T-cell (primary cell): ENCODE measurements at places on chromosomes 16 and 17. TPM values are rescaled to one million over a fixed set of nuclear protein-coding genes. Genes with fewer than 3 reads are reported as not detected.

GRCh38 chr16:12750554-12750918 lies 53.2 kb downstream of the CPPED1 start:
- no peak for DNase-seq

DNA sequence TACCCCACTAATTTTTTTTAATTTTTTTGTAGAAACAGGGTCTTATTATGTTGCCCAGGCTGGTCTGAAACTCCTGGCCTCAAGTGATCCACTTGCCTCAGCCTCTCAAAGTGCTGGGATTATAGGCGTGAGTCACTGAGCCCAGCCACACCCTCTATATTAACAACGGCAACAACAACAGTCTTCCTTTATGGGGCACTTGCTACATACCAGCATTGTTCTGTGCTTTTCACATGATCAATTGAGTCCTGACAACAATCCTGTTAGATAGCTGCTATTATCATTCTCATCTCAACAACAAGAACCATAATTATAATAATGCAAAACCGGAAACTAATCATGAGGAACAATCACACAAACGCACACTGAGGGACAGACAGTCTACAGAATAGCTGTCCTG lies 12.6 kb upstream of the ARL5C start:
- no peak for DNase-seq

- DNase-seq, result no peak
Measured at GRCh38 chr16:66741169-66741900, 10.1 kb downstream of the DYNC1LI2 start.

DNA sequence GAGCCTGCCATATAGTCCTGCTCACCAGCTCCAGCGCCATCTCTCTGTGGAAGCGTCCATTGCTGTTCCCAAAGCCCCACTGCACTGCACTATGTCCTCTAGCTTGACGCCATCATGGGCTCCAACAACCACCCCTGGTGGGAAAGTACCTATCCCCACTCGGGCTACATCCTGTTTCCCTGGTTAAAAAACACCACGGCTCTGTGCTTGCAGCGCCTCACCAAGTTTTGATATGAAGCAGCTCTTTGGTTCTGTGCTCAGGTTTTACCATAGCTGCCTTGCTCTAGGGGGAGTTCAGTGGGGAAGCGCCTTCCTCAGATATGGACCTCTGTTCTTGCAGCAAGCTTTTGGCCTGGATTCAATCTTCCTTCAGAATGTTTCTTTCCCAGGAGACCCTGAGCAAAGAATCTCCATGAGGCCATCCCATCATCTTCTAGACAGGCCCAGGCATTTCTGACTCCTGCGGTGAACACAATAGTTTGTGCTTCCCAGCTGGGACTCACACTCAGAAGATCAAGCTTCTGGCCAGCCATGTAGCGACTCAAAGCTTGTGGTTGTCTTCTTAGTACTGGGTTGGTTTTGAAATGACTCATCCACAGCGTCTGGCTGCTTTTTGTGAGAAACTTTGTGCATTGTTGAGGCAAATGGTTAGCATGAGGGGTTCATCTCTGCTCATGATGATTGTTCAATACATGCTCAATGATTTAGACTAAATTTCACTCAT lies 39.5 kb downstream of the DYNLRB2 start:
- DNase-seq, result peak; percentile 63

DNA sequence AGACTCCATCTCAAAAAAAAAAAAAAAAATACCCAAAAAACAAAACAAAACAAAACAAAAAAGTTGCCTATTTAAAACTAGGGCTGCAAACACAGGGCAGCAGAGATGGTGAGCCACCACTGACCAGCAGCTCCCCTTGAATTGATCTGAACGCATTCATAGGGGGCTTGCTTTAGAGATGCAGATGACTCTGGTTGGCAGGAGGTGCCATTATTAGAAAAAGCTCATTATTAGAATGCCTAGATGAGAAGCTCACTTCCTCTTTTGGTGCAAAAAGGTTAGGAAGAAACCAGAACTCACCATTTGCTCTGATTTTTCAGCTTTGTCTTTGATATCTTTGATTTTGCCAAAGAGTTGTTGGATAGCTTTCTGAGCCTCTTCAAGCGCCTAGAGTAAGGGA lies 53.1 kb downstream of the VPS53 start:
- no peak for DNase-seq

DNA sequence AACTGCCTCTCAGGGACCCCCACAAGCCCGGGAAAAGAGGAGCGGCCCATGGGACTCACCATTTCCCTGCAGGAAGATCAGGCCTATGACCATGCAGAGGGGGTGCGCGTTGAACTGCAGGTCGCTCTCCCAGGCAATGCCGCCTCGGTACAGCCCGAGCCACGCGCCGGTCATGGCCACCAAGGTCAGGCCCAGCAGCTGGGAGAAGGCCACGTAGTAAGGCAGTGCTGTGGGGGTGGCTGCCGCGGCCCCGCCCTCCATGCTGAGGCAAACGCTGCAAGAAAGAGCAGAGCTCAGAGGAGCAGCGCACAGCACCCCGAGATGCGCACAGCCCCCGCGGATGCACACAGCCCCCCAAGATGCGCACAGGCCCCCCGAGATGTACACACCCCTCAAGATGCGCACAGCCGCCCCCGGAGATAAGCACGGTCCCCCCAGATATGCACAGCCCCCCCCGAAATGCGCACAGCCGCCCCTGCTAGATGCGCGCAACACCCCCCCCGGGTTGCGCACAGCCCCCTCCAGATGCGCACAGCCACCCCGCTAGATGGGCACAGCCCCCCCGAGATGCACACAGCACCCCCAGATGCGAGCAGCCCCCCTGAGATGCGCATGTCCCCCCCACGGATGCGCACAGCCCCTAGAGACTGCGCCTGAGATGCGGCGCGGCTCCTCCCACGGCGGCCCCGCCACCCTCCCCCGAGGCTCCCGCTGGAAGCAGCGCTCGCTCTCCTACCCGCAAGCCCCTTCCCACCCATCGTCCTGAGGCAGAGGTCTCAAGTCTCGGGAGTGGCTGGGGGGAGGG lies 8.6 kb downstream of the CYB561 start:
- no peak for DNase-seq

The CCL3 gene
- total RNA-seq, result 5.6 TPM

DNA sequence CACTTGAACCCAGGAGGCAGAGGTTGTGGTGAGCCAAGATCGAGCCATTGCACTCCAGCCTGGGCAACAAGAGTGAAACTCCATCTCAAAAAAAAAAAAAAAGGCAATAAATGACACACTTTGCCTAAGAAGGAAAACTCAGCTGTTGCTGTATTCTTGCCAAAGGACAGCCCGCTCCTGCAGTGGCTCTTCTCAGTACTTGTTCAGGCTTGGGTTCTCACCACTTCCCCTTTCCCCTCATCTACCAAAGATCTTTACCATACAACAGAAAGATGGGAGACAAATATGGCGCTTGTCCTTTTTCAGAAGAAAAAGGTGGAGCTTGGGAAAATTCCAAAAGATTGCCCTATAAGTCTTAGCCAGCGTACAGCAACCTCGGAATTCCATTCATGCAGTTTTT lies 58.5 kb downstream of the MYH13 start:
- DNase-seq, result no peak

The PIRT gene
- not detected for total RNA-seq
